ENCODE measurements at places on chromosomes 4 and X.

GRCh38 chr4:186918466-186918865 lies 194.8 kb upstream of the FAT1 start:
- DNase-seq, result no peak

GRCh38 chr4:5504486-5504885 lies 203.9 kb downstream of the EVC2 start:
- no peak for DNase-seq

DNA sequence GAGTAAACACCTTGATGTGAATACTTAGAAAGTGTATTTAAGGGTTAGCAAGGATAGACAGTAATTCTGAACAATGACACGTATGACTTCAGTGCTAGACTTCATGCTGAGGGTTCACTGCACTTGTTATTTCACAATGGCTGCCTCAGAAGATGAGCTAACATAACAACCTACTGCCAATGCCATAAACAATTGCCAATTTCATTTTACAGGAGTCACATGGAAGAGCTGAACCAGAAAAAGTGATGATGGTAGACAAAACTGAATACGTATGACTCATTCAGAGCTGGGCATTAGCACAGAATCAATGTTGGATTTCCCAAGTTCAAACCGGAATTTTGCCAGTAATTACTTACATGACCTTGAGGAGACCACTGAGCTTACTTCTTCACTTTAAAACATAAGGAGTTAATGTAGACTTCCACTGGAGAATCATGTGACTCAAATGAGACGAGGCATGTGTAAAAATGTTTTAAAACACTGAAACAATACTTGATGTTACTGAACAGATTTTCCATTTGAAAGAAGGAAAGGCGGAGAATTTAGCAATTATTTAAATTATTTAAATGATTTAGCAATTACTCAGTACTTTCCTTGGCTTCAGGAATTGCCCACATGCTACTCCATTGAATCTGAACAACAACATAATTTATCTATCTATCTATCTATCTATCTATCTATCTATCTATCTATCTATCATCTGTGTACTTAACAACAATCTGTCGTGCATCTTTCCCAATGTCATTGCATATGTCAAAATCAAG lies 868.5 kb upstream of the SLIT2 start:
- no peak for DNase-seq

DNA sequence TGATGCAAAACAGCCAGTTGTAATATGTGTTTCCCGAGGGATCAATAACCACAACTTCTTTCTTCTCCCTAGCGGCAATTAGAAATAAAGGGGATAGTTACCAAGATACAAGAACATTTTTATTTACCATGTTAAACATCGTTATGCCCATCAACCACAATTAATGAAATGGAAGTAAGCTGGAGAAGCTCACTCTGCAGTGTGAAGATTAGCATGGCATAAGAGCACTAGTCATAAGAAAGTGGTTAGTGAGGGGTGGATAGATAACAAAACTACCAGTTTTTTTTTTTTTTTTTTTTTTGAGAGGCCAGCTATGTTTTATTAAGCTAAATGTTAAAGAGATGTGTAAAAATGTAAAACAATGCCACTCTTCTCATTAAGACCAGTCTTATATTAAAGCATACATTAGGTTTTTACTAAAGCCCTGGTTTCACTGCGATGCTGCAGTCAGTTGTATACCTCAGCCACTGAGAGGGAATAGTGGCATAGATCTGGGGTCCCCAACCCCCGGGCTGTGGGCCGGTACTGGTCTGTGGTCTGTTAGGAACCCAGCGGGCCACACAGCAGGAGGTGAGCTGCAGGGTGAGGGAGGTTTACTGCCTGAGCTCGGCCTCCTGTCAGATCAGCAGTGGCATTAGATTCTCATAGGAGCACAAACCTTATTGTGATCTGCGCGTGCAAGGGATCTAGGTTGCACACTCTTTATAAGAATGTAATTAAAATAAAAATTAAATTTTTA lies 27.9 kb upstream of the NFXL1 start:
- DNase-seq, result no peak

DNA sequence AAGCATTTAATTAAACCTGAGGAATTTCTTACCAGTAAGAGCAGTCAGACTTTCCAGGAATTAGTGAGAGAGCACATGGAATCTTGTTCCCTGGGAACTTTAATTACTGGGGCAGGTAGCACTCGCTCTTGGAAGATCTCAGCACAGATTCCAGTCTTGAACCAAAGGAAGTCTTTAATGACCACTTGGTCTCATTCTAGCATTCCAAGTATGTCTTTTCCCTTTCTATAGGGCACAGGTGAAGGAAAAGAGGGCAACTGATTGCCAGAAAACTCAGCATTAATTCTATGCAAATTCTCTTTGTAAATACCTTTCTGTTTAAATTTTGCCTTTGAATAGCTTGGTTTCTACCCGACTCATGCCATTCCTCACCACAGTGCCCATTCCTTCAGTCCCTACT lies 236.6 kb downstream of the LDB2 start:
- no peak for DNase-seq

- DNase-seq, result no peak
Observed at GRCh38 chr4:79854856-79855502, 218.1 kb downstream of the ANTXR2 start.

DNA sequence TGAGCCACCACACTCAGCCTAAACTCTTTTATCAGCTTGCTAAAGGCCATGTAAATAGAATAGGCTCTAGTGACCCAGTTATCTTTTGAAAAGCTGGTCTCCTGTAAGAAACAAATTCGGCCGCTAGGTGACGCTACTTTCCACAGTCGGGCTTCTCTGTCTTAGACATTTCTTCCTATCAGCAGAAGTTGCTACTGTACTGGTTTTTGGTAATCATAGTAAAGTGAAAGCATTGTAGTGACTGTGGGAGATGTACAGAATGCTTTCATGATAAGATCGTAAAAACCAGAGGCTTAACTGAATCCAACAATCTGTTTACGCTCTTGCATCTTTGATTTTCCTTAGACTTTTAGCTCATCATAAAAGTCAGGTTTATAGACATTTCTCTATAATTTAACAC lies 82.6 kb downstream of the GK start:
- peak; percentile 54 for DNase-seq

- DNase-seq, result no peak
Observed at GRCh38 chr4:81179326-81179725, 35.7 kb downstream of the PRKG2 start.

Data from activated CD8-positive, alpha-beta memory T cell treated with anti-CD3 and anti-CD28 coated beads for 48 hours (primary cell).